Progenitor cell of endocrine pancreas (in vitro differentiated cells): ENCODE measurements at places on chromosomes 1 and 21. TPM values are rescaled to one million over a fixed set of nuclear protein-coding genes. Genes with fewer than 3 reads are reported as not detected.
A peak's percentile ranks its signal among the peaks of the same experiment; 100 is the strongest.

GRCh38 chr1:36628804-36629203 lies 146.1 kb upstream of the CSF3R start:
- no peak overlapping the region for H3K4me3 ChIP-seq
- no peak overlapping the region for H3K27ac ChIP-seq
- no peak for DNase-seq

The SYPL2 gene
- total RNA-seq = 0.95 and 1.1 TPM in 2 replicates

GRCh38 chr1:202706851-202707250 lies 3.4 kb downstream of the SYT2 start:
- H3K27me3 ChIP-seq = peaks cover 81% of the 10 kb centered on the region
- peaks cover 7% of the 10 kb centered on the region for H3K4me1 ChIP-seq

DNA sequence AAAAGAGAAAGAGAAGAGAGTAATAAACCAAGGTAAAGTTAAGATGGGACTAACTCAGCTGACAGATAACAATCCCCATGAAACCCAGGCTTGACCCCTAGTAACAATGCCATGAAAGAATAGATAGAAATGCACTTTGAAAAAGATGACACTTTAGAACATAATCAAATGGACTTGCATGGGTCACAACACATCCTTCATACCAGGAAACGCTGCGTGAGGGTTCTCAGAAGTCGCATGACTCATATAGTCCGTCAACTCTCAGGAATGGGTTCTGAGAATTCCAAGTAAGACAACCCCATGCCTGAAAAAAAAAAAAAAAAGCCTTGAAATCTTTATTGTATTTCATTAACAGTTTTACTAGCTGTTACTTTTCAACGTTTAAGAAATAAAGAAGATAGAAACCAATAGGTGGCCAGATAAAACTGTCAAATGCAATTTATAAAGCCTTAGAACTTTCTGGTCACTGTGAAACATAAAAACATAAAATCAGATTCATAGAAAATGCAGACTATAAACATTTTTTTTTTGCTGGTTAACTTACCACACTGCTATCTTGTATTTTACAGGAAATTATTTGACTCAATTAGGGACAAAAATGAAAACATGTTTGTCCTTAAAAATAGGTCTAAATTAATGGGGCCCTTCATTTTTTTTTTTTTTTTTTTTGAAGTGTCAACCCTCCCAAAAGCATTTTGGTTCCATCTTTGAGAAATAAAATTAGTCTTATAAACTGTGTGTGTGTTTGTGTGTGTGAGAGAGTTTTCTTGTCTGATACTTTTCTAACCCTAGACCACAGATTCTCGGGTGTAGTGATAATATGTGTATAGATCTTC lies 202.1 kb downstream of the NCAM2 start:
- H3K27me3 ChIP-seq = no peaks in the 10 kb centered on the region
- H3K36me3 ChIP-seq = no peaks in the 10 kb centered on the region
- DNase-seq = no peak
- no peak overlapping the region for H3K27ac ChIP-seq
- no peak overlapping the region for H3K4me3 ChIP-seq
- H3K4me1 ChIP-seq = no peaks in the 10 kb centered on the region

- H3K4me1 ChIP-seq = no peaks in the 10 kb centered on the region
- DNase-seq = no peak
- H3K27me3 ChIP-seq = no peaks in the 10 kb centered on the region
- no peak overlapping the region for H3K27ac ChIP-seq
Observed at GRCh38 chr1:152426731-152427130, 12.7 kb upstream of the CRNN start.

The HRNR gene
- not detected in 2 replicates for total RNA-seq

DNA sequence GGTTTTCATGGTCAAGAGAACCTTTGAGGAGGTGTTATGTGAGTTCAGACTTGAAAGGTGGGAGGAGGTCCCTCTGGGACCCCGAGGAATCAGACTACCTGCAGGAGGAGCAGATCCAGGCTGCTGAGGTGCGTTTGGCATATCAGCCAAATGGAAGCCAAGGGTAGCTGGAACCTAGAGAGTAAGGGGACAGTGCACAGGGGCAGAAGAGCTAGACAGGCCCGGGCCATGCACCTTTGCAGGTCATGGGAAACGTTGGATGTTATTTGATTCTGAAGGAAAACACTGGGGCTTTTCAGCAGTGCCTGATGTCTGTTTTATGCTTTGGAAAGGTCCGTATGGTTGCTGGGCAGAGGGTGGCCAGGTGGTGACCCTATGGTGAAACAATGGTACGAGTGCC lies 169.2 kb downstream of the PGBD5 start:
- peaks cover 28% of the 10 kb centered on the region for H3K36me3 ChIP-seq
- no peak for DNase-seq
- H3K27ac ChIP-seq = no peak overlapping the region
- H3K4me1 ChIP-seq = peaks cover 12% of the 10 kb centered on the region
- no peaks in the 10 kb centered on the region for H3K27me3 ChIP-seq

The GPR25 gene
- not detected in 2 replicates for total RNA-seq

The RPTN gene
- total RNA-seq = not detected in 2 replicates

- peaks cover 19% of the 10 kb centered on the region for H3K4me1 ChIP-seq
- no peak for DNase-seq
- no peaks in the 10 kb centered on the region for H3K36me3 ChIP-seq
- no peaks in the 10 kb centered on the region for H3K27me3 ChIP-seq
Observed at GRCh38 chr1:56965191-56965590, 624 bp downstream of the C8B start.

GRCh38 chr1:1120866-1121591 lies 5.1 kb upstream of the C1orf159 start:
- H3K4me1 ChIP-seq = peaks cover 22% of the 10 kb centered on the region
- H3K36me3 ChIP-seq = no peaks in the 10 kb centered on the region
- H3K4me3 ChIP-seq = no peak overlapping the region
- DNase-seq = no peak

- no peaks in the 10 kb centered on the region for H3K4me1 ChIP-seq
- no peaks in the 10 kb centered on the region for H3K27me3 ChIP-seq
- no peak for DNase-seq
- no peak overlapping the region for H3K27ac ChIP-seq
- no peak overlapping the region for H3K4me3 ChIP-seq
Observed at GRCh38 chr21:45457161-45457831, 52.3 kb downstream of the COL18A1 start.

- no peaks in the 10 kb centered on the region for H3K4me1 ChIP-seq
- peaks cover 4% of the 10 kb centered on the region for H3K36me3 ChIP-seq
- no peaks in the 10 kb centered on the region for H3K27me3 ChIP-seq
- H3K4me3 ChIP-seq = no peak overlapping the region
- H3K27ac ChIP-seq = no peak overlapping the region
Observed at GRCh38 chr1:184110272-184111204, 59.0 kb downstream of the TSEN15 start.

DNA sequence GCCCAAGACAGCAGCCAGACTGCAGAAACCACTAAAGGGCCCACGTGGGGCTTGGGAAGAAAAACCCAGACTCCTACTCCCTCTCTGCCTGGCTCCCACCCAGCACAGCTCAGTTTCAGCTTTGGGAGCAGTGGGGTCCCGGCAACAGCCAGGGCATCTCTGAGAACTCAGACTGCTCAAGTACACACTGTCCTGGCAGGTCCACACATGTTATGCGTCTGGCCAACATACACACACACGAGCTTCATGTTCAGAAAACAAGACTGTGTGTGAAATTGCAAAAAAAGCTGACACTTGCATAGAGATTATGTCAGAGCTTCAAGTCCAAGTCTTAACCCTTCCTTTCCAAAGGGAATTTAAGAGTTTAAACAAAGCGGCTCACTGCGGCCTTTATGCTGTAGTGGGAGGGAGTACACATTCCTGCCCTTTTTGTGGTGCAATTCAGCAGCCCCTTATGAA lies 136.6 kb upstream of the CD34 start:
- H3K36me3 ChIP-seq = peaks cover 20% of the 10 kb centered on the region
- peaks cover 11% of the 10 kb centered on the region for H3K27me3 ChIP-seq
- H3K4me3 ChIP-seq = no peak overlapping the region
- peaks cover 3% of the 10 kb centered on the region for H3K4me1 ChIP-seq

GRCh38 chr1:99906535-99906934 lies 56.4 kb downstream of the AGL start:
- H3K4me3 ChIP-seq = no peak overlapping the region
- no peak for DNase-seq
- no peak overlapping the region for H3K27ac ChIP-seq
- peaks cover 39% of the 10 kb centered on the region for H3K36me3 ChIP-seq
- no peaks in the 10 kb centered on the region for H3K27me3 ChIP-seq

DNA sequence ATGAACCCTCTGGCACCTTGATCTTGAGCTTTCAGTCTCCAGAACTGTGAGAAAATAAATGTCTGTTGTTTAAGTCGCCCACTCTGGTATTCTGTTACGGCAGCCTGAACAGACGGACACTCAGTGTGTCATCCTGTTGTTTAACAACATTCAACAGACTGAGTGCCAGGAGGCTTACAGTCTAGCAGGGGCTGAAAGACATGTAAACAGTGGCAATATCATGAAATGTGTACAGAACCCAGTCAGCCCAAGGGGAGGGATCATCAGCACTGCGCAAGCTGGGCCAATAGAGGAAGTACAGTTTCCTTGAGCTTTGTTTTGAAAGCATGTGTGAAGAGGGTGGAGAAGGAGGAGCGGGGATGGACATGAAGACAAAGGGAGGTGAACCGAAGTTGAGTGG lies 13.6 kb downstream of the DIP2A start:
- no peak overlapping the region for H3K27ac ChIP-seq
- no peak overlapping the region for H3K4me3 ChIP-seq
- DNase-seq = no peak
- H3K27me3 ChIP-seq = no peaks in the 10 kb centered on the region
- H3K4me1 ChIP-seq = no peaks in the 10 kb centered on the region

- no peak overlapping the region for H3K27ac ChIP-seq
- H3K36me3 ChIP-seq = peaks cover 5% of the 10 kb centered on the region
- no peaks in the 10 kb centered on the region for H3K27me3 ChIP-seq
- DNase-seq = no peak
- H3K4me1 ChIP-seq = peaks cover 10% of the 10 kb centered on the region
Observed at GRCh38 chr1:25813734-25814471, 5.9 kb upstream of the MTFR1L start.

DNA sequence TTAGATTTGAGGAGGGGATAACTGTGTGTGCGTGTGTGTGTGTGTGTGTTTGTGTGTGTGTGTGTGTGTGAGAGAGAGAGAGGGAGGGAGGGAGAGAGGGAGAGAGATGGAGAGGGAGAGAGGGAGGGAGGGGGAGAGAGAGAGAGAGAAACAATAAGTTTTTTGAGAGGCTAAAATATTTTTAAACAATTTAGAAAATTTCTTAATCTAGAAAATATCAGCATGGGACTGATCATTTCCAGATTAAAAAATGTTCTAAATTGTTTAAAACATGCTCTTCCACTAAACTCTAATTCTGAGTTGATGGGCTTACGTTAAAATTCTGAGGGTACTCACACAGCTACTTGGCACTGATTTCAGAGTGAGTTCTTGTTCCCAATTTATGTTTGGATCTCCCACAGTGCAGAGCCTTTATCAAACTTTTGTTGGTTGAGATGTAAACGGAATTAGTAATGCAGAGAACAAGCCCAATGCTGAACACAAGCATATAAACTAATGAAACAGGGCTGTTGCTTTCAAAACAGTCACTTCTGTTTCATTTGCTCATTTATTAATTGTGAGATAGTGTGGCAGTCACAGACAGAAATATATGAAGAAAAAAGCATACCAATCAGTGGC lies 73.4 kb upstream of the RGS2 start:
- no peaks in the 10 kb centered on the region for H3K27me3 ChIP-seq
- no peaks in the 10 kb centered on the region for H3K36me3 ChIP-seq
- no peak overlapping the region for H3K4me3 ChIP-seq
- H3K4me1 ChIP-seq = no peaks in the 10 kb centered on the region
- DNase-seq = no peak

GRCh38 chr1:85628791-85629531 lies 48.4 kb downstream of the CCN1 start:
- peaks cover 2% of the 10 kb centered on the region for H3K36me3 ChIP-seq
- no peaks in the 10 kb centered on the region for H3K27me3 ChIP-seq
- peak overlapping the region; percentile 47 for H3K27ac ChIP-seq

DNA sequence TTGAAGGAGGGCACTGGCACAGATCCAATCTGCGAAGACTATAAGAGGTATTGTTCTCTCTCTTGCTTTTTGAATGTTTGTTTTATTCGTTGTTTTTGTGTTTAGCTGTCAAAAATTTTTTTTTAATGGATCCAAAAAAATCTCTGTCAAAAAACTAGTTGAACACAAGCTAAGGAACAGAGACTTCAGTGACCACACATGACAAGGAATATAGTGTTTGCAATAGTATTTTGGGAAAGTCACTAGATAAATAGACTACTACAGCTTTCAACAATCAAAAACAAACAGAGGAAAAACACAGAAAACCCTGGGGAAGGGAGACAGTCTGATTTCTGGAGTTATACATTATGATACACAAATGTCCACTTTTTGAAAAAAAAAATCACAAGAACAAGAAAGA lies 36.9 kb upstream of the COA6 start:
- no peak overlapping the region for H3K4me3 ChIP-seq
- H3K27ac ChIP-seq = no peak overlapping the region
- H3K4me1 ChIP-seq = no peaks in the 10 kb centered on the region
- no peaks in the 10 kb centered on the region for H3K27me3 ChIP-seq

GRCh38 chr1:227330279-227331076 lies 12.2 kb upstream of the CDC42BPA start:
- H3K36me3 ChIP-seq = no peaks in the 10 kb centered on the region
- H3K27me3 ChIP-seq = peaks cover 6% of the 10 kb centered on the region
- no peak overlapping the region for H3K4me3 ChIP-seq
- peaks cover 9% of the 10 kb centered on the region for H3K4me1 ChIP-seq
- no peak for DNase-seq

DNA sequence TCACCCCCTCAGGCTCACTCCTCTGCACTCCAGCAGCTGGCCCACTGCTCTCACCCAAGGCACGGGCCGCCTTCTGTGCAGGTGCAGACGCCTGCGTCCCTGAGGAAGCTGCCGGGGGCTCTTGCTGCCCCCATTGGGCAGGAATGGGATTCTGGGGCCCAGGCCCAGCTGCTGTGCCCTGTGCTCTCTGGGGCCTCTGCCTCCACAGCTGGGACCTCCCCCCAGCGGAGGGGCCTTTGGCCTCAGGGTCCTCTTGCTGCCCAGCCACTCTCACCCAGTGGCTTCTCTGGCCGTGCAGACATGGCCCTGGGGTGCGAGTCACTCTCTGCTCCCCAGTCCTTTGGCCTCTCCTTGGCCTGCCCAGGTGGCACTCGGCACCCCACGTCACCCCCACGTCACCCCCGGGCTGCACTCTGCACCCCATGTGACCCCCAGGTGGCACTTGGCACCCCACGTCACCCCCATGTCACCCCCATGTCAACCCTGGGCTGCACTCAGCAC lies 19.1 kb upstream of the LRRC3 start:
- H3K4me1 ChIP-seq = no peaks in the 10 kb centered on the region
- peaks cover 3% of the 10 kb centered on the region for H3K27me3 ChIP-seq
- H3K4me3 ChIP-seq = no peak overlapping the region
- H3K27ac ChIP-seq = no peak overlapping the region
